ENCODE measurements at places on chromosomes 5 and 9.
A peak's percentile ranks its signal among the peaks of the same experiment; 100 is the strongest.

DNA sequence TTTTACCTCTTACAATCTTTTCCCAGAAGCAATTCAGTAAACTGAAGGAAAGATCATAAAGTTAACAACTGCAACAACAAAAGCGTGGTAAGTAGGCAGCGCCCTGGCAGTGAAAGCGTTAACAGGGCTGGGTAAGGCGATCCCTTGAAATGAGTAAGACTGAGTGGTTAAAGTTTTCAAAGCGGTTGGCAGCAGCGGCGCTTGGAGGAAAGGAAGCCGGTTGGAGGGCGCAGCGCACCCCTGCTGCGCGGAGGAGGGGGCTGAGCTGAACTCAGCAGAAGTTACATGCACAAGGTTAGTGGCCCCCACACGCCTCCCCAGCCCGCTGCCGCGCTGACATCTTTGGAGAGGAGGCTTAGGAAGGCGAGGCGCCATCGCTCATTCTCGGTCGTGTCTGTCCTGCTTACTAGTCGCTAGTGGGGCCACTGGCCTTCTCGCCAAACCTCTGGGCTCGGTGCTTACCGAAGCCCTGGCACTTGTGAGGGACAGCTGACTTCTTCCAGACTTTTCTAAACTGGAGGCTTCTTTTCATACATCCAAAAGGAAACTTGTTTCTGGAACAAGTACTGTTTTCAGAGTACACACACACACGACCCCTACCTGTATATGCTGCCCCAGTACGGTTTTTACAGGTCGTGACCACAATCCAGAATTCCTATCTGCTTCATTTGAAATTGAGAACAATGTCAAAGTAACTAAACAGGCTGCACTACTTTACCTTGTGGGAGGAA lies at the start of gene SH3RF2:
SH3RF2 (plus strand) TSS at position 178 of the 731 bp plus-strand sequence. CDS start 1,351 bp downstream, outside the sequence.
- DNase-seq = peak; percentile 82

GRCh38 chr9:131050831-131051230 lies 41.9 kb downstream of the LAMC3 start:
- DNase-seq = no peak

- DNase-seq = no peak
Measured at GRCh38 chr5:136212252-136212721, 19.3 kb upstream of the SMIM32 start.

- no peak for DNase-seq
Measured at GRCh38 chr9:86186696-86187095, 72.8 kb downstream of the C9orf153 start.

GRCh38 chr5:65880496-65881072 lies 45.8 kb upstream of the ERBIN start:
- no peak for DNase-seq

- no peak for DNase-seq
Measured at GRCh38 chr9:22682536-22682935, 235.9 kb downstream of the DMRTA1 start.

DNA sequence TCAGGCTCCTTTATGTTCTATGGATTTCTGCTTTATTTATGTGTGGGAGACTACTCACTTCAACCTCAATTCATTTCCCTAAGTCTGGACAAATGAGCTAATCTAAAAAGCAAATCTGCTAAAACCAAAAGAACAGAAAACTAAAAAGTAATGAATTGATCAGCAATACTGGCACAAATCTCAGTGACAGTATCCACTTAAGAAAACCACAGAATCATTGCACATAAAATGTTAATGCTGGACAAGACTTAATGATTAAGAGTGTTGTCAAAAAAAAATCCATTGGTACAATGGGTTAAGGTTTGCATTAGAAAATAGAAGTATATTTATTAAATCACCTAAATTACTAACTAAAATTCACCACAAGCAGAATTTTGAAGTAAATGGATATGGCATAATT lies 147.6 kb downstream of the EDIL3 start:
- no peak for DNase-seq

DNA sequence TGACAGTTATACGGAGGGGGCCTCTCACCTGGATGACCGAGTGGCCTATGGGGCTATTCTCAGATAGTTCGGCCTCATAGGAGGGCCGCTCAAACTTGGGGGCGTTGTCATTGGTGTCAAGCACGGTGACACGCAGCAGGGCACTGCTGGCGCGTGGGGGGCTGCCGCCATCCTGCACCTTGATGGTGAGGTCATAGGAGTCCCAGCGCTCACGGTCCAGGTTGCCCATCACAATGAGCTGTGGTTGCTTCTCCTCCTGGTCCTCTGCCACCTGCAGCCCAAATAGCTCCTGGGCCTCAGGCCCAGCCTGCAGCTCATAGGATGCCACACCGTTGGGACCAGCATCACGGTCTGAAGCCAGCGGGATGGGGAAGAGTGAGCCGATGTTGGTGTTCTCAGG lies 9.7 kb downstream of the PCDH1 start:
- no peak for DNase-seq

DNA sequence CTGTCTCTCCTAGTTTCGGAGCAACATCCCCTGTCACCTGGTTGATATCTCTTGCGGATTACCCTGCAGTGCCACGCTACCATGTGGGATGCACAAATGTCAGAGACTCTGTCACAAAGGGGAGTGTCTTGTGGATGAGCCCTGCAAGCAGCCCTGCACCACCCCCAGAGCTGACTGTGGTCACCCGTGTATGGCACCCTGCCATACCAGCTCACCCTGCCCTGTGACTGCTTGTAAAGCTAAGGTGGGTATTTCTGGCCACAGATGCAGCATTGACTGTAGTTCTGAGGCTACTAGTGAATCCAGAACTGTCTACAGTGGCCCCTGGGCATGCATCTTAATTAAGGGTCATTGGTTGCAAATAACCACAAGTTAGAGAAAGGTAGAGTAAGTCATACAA lies 50.8 kb downstream of the AQP7 start:
- DNase-seq = no peak

DNA sequence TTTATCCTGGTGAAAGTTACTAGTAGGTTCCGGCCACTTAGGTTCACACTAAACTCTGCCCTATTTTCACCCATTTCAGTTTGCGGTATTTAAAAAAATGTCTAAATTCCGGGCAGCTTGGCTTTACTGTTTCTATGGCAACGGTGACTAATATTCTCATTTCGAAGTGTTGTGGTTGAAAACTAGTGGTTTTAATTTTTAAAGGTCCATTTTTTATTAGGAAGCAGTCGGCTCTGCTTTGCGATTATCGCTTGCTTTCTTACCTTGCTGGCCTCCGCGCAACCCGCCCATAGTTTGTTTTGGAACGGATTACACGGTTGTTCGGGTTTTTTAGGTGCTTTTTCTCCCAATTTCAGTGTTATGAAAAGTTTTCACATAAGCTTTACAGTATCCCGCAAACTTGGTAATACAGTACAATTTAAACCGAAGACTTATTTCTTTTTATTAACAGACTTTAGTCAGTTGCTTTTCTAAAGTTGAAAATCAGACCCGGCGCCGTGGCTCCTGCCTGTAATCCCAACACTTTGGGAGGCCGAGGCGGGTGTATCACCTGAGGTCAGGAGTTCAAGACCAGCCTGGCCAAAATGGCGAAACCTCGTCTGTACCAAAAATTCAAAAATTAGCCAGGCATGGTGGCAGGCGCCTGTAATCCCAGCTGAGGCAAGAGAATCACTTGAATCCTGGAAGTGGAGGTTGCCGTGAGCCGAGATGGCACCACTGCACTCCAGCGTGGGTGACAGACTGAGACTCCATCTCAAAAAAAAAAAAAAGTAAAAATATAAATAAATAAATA lies 1.6 kb downstream of the KDM4C start:
- DNase-seq = no peak

DNA sequence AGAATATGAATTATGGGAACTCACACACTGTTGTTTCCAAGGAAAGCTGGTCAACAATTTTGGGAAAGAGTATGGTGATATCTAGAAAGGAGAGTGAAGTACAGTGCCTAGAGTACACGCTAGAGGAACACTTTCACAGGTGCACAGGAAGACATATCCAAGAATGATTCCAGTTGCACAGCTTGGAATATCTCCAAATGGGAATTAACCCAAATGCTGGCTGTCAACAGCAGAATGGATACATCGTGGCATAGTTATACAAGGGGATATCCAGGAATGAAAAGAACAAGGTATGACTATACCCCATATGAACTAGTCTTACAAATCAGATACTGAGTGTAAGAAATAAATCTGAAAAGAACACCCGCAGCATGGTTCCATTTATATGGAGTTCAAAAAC lies 231.3 kb downstream of the FSTL4 start:
- no peak for DNase-seq

DNA sequence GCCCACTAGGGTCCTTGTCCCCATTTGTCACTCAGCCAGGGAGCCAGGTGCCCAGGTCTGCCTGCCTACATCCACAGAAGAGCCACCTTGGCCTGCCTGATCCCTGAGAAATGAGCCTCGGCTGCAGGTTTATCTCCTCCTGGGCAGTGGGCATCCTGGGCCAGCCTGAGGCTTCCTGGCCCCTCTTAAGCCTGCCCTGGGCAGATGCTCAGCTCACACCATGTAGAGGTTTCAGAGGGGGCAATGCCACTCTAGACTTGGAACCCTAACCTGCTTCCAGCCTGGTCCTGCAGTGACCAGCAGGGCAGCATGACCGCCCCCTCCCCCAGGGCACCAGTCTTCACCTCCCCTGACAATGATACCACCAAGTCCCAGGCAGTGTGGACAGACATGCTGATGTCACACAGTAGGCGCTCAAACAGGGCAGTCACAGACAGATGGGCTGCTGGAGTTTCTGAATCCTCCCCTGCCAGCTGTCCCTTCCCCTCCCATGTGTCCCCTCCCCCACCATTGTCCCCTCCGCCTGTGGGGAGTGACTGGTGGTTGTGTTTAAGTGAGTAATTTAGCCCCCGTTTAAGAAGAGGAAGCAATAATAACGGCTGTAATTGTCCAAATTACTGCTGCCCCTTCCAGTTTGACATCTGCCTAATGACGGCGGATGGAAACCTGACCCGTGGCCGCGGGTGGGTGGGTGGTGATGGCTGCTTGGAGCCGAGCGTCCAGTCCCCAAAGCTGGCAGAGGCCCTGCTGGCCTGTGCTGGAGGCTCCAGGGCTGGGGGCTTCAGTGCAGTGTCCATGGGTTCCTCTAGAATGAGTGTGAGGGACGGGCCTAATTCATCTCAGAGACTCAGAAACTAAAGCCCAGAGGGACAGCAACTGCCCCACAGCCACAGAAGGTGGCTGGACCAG lies 147.7 kb downstream of the BARX1 start:
- DNase-seq = no peak

DNA sequence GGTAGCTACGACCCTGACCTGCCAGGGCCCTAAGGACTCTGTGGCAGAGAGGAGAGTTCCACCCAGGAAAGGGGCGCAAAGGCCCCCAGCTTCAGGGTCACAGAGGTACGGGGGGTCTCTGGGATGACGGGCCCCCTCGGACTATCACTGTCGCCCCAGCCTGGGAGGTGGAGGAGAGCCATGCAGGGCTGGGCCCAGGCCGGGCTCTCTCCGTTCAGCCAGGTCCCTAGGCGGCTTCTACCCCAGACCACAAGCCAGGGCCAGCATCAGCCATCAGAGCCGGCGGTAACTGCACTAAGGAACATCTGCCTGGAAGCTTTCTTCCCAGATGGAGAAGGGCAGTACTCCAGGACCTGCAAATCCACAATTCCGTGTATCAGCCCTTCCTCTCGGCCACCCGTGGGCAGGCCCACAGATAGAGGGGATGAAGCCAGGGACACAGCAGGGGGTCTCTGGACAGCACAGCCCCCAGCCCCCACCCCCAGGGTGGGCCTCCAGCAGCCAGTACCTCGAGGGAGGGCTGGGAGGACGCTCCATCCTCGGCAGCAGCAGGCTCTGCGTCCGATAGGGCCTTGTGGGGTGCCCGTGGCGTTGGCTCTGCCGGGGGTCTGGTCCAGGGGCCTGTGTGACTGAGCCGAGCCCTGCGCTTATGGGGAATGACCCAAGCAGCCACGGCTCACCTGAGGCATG lies 38.4 kb downstream of the NACC2 start:
- DNase-seq = no peak

DNA sequence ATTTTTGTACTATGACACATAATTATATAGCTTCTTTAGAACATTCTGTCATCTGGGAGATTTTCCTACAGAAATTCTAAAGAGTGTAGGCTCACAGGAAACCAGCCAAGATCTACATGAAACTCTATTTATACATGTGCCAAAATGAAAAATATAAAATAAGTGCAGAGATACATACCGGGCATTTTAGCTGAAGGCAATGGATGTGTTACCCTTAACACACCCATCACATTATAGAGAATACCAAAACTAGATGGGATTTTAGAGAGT lies 125.9 kb downstream of the TRIM32 start:
- DNase-seq = no peak

GRCh38 chr5:150575745-150576448 lies 64.6 kb upstream of the SYNPO start:
- peak; percentile 32 for DNase-seq

DNA sequence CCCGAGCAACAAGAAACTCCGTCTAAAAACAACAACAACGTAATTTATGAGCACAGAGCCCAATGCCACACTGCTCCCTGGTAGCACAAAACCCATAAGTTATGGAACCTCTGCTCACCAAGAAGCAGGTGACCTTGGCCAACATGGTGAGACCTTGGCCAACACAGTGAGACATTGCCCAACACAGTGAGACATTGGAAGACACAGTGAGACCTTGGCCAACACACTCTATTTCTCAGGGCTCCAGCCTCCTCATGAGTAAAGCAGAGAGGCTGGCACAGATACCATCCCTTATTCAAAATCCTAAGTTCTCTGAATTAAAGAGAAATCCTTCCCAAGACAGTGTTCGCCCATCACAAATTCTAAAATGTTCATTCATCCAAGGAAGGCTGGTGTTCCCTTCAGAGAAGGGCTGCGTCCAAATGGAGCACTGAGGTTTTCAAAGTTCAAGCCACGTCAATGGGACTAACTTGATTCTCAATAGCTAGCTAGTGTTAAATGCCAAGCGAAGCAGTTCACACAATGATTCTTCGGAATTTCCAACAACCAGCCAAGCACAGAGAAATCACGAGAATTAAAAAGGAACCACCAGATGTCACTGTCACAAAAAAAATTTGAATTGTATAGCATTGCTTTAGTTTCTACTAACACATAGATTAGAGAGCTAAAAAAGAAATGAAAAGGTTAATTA lies 29.5 kb downstream of the TTC39B start:
- no peak for DNase-seq

DNA sequence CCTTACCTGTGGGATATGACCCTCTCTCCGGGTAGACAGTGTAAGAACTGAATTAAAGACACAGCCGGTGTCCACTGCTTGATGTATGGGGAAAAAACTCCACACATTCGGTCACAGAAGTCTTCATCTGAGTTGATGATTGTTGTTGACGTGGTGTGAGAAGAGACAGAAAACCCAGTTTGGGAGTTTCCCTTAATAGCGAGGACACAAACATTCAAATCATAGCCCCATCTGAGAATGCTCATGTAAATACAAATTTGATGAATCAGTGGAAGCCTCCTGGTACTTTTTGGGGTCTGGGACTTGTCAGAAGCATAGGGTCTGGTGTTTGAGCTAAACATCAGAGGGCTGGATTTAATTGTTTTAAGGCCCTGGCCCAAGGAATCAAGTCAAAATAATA lies 11.0 kb downstream of the HAVCR1 start:
- no peak for DNase-seq

- no peak for DNase-seq
Measured at GRCh38 chr9:6644346-6645104, 1.0 kb downstream of the GLDC start.

- DNase-seq = no peak
Measured at GRCh38 chr9:86731511-86732063, 215.7 kb downstream of the GAS1 start.

- DNase-seq = no peak
Measured at GRCh38 chr5:59569158-59569557, 324.4 kb downstream of the PDE4D start.

- no peak for DNase-seq
Measured at GRCh38 chr5:41145306-41145705, 68.0 kb downstream of the C6 start.

GRCh38 chr9:105188746-105189145 lies 55.7 kb upstream of the SLC44A1 start:
- no peak for DNase-seq

Data from RWPE2 (cell line).